Tibial nerve (tissue), 4 donors: ENCODE measurements at places on chromosomes 12 and 14. TPM values are rescaled to one million over a fixed set of nuclear protein-coding genes. Genes with fewer than 3 reads are reported as not detected.

The GPR137C gene
- total RNA-seq: 1.2 TPM

DNA sequence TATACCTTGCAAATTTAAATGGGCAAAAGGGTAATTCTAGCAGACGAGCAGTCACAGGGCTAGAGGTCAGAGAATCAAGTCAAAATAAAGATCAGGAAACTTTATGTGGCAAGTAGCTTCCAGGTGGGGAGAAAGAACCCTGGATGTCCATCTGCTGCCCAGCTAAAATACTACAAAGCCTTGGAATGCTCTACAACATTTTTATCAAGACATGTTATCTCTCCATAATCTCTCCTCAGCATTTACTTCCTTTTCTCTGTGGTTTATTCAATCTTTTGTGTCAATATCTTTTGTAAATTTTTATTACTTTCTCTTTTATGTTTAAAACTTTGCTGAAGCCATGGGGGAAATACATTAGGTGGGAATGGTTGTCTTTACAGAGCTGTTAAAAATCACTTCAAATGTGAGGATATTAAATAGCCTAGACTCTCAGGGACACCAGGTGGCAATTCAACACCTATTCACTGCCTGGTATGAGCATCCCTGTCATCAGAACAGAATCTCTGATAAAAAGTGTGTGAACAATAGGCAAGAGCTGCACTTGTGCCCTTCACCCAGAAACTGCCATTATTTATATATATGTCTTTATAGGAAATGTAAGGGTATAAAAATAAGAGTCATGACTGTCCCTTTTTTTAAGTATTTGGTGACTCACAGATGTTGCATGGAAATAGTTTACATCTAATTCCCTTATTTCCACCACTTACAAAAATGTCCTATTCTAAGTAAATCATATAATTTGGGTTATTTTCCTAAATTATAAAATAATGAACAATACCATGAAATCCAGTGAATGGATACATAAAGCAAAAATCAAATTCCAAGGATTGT lies 152.9 kb downstream of the EPS8 start:
- H3K27me3 ChIP-seq: no peaks in the 10 kb centered on the region
- H3K4me1 ChIP-seq: peaks cover 44% of the 10 kb centered on the region
- no peak for DNase-seq
- peaks cover 24% of the 10 kb centered on the region for H3K36me3 ChIP-seq
- no peak overlapping the region for H3K27ac ChIP-seq

GRCh38 chr12:51342416-51342815 lies 4.1 kb downstream of the CELA1 start:
- H3K27ac ChIP-seq: no peak overlapping the region
- H3K27me3 ChIP-seq: no peaks in the 10 kb centered on the region
- H3K36me3 ChIP-seq: no peaks in the 10 kb centered on the region
- no peak for DNase-seq
- H3K4me1 ChIP-seq: peaks cover 6% of the 10 kb centered on the region

- DNase-seq: no peak
- no peaks in the 10 kb centered on the region for H3K36me3 ChIP-seq
- no peaks in the 10 kb centered on the region for H3K27me3 ChIP-seq
- no peak overlapping the region for H3K4me3 ChIP-seq
These were observed 314.3 kb upstream of the OR4E1 start for GRCh38 chr14:21987937-21988336.

DNA sequence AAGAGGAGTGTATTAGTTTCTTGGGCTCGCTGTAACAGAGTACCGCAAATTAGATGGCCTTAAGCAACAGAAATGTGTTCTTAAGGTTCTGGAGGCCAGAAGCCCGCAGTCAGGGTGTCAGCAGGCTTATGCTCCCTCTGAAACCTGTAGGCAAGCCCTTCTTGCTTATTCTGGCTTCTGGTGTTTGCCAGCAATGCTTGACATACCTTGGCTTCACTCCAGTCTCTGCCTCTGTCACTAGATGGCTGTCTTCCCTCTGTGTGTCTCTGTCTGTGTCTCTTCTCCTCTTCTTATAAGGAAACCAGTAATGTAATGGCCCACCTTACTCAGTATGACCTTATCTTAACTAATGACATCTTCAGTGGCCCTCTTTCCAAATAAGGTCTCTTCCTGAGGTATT lies 85.1 kb downstream of the DERA start:
- DNase-seq: no peak
- no peaks in the 10 kb centered on the region for H3K27me3 ChIP-seq
- H3K4me3 ChIP-seq: no peak overlapping the region
- H3K36me3 ChIP-seq: no peaks in the 10 kb centered on the region
- H3K27ac ChIP-seq: no peak overlapping the region

The ERBB3 gene
- total RNA-seq: 103 TPM

DNA sequence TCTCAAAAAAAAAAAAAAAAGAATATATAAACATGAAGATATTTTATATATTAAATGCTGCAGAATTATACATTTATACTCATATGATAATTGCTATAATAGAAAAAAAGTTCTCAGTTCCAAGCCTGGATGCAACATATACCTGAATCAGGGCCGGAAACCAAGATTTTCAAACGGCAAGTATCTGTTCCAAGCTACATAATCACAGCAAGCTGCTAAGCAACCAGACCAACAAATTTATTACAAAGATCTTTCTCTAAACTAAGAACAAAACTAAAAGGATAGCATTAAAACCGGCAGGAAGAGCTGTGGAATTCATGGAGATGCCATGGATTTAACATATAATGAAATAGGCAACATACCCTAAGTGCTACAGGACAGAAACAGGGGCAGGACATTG lies 7.1 kb downstream of the RACGAP1 start:
- no peak overlapping the region for H3K27ac ChIP-seq
- no peaks in the 10 kb centered on the region for H3K27me3 ChIP-seq
- no peak for DNase-seq
- no peaks in the 10 kb centered on the region for H3K36me3 ChIP-seq
- H3K4me3 ChIP-seq: no peak overlapping the region
- peaks cover 9% of the 10 kb centered on the region for H3K4me1 ChIP-seq

GRCh38 chr14:60315196-60315990 lies 66.4 kb downstream of the PPM1A start:
- H3K4me1 ChIP-seq: no peaks in the 10 kb centered on the region
- no peak overlapping the region for H3K4me3 ChIP-seq
- H3K27me3 ChIP-seq: peaks cover 10% of the 10 kb centered on the region
- H3K27ac ChIP-seq: no peak overlapping the region
- DNase-seq: no peak

DNA sequence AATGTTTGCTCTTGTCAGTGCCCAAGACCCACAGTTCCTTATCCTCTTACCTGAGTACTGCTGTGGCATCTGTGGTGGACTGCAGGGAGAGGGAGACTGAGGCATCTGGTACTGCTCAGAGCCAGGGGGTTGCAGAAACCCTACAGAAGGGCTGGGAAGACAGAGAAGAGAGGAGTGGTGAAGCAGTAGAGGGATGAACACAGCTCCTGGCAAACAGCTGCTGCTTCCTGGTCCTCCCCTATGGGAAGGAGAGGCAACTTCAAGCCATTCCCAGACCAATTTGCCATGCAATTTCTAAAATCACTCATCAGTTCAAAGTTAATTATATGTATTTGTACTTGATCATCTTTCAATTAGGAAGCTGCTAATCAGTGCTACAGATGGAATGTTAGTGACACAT lies 15.7 kb upstream of the STAC3 start:
- DNase-seq: no peak
- H3K4me3 ChIP-seq: no peak overlapping the region
- no peaks in the 10 kb centered on the region for H3K36me3 ChIP-seq
- no peaks in the 10 kb centered on the region for H3K27me3 ChIP-seq

The MGP gene
- 474 TPM for total RNA-seq

DNA sequence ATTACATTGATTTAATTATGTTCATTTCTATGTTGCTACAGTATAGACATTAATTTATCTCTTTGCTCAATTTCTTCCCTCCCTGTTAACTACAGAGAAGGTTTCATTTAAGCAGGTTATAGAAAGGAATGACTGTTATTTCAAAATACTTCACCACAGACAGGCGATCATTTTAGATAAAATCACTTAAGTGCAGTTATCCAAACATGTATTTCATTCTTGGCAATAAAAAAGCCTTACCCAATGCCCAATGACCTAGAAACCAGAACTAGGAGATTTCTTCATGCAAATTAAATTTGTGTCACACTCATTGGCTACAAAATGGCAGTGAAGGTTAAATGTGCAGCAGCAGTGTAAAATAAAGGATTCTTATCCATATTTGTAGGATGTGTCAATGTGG lies 266.4 kb downstream of the KCNH5 start:
- H3K27me3 ChIP-seq: no peaks in the 10 kb centered on the region
- H3K4me1 ChIP-seq: no peaks in the 10 kb centered on the region
- H3K27ac ChIP-seq: no peak overlapping the region
- no peak overlapping the region for H3K4me3 ChIP-seq

The TAS2R31 gene
- 13.5 TPM for total RNA-seq

DNA sequence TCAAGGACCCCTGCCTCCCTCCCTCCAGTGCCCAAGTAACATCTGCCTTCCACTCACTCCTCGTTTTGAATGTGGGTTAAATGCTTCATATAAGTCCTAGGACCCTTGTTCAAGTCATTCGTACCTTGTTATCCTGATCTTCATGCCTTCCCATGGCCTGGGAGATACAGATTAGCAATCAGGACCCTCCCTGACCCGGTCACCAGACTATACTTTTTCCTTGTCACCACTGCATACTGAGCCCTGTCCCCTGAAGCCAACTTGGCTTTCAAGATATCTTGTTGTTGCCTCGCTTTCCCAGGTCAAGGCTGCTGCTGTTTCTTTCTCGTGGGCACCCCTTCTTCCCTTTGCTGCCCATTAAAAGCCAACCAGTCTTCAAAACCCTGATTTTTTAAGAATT lies 208.5 kb downstream of the ANO2 start:
- H3K4me3 ChIP-seq: no peak overlapping the region
- DNase-seq: no peak
- no peaks in the 10 kb centered on the region for H3K36me3 ChIP-seq

- H3K4me3 ChIP-seq: no peak overlapping the region
- DNase-seq: no peak
- H3K4me1 ChIP-seq: no peaks in the 10 kb centered on the region
- H3K36me3 ChIP-seq: no peaks in the 10 kb centered on the region
- no peaks in the 10 kb centered on the region for H3K27me3 ChIP-seq
These were observed 413.6 kb downstream of the BTG1 start for GRCh38 chr12:91732086-91732485.

DNA sequence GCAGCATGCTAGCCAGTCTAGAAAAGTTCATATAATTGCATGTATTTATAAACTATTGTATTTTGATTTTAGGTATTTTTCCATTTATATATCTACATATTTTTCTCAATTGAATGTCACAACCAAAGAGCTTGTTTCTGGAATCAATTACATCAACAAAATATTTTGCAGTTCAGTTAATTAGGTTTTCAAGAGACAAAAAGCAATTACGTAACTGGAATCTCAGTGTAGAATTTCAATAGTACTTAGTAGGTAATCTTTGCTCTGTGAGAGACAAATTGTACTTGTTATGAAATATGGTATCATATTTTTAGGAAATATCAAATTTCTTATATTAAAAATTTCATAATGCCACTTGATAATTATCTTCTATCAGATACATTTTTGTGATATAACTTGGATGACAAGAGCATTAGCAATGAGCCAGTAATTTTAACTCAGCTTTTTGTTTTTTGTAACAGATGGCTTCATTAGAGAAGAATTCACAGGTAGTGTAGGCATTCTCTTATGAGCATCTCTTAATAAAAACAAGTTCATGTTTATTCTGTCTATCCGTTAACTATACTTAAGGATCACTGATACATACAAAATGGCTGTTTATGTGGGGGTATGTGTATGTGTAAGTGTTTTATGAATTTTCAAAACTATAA lies 774.7 kb downstream of the C12orf50 start:
- no peak for DNase-seq
- H3K27me3 ChIP-seq: no peaks in the 10 kb centered on the region
- no peaks in the 10 kb centered on the region for H3K4me1 ChIP-seq
- H3K4me3 ChIP-seq: no peak overlapping the region

DNA sequence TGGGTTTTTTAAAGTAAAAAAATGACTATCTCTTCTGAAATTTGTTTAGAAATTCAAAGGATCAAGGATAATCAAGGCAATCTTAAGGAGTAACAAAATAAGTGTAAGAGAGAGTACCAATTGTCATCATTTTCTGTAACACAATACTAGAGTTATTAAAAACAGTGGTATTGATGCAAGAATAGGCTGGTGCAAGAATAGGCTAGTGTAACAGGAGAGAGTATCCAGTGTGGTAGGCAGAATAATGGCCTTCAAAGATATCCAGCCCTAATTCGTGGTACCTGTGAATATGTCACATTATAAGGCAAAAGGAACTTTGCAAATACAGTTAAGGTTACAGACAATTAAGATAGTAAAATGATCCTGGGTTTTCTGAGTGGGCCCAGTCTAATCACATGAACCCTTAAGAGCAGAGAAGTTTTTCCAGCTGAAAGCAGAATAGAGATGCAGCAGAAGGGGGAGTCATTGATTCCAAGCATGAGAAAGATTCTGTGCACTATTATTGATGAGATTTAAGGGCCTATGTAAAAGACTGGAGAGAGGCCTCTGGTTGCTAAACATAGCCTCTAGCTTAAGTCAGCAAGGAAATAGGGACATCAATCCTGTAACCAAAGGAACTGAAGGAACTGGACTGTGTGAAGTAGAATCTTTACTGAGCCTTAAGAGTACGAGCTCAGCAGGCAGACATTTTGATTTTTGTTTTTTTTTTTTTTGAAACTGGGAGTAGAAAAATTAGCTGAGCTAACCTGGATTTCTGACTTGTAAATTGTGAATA lies 134.1 kb downstream of the GPHN start:
- no peaks in the 10 kb centered on the region for H3K27me3 ChIP-seq
- no peak overlapping the region for H3K27ac ChIP-seq

The VRTN gene
- total RNA-seq: not detected

DNA sequence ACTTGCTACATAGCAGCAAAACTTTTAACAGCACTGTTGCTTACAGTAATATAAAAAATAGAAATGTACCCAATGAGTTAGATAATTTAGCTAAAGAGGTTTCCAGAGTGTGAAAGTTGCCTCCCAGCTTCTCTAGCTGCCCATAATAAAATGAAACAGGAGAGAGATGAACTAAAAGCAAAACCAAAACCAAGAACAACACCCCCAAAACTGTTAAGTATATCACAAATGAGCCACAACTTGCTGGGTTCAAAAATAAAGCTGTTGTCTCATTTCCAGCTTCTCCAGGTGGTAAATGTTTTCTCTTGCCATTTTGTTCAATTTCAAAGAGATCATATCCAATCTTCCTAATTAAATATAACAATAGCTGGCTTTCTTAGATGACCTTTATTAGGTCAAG lies 614.0 kb downstream of the ETNK1 start:
- H3K4me3 ChIP-seq: no peak overlapping the region
- H3K27ac ChIP-seq: no peak overlapping the region
- H3K4me1 ChIP-seq: peaks cover 15% of the 10 kb centered on the region
- no peaks in the 10 kb centered on the region for H3K36me3 ChIP-seq
- no peak for DNase-seq

DNA sequence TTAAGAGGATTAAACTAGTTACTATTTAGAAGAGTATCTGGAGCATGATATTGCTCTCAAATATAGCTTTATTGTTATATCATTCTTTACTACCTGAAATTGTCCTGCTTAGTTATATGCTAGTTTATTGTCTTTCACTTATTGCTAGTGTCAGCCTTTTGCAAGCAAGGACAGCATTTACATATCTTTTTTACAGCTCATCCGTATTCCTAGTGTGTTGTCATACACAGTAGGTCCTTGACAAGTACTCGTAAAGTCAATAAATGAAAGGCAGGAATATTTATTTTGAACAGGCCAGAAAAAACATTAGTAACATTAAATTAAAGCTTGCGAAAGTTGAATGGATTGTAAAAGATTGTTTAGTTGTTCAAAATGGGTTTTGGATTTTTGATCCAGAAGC lies 35.0 kb downstream of the CRADD start:
- no peak for DNase-seq
- H3K27ac ChIP-seq: no peak overlapping the region
- no peak overlapping the region for H3K4me3 ChIP-seq
- H3K27me3 ChIP-seq: no peaks in the 10 kb centered on the region
- no peaks in the 10 kb centered on the region for H3K36me3 ChIP-seq
